GM18507 (cell line): ENCODE measurements at places on chromosomes 12 and 14.

- DNase-seq: no peak
Measured at GRCh38 chr12:28776220-28776619, 372.9 kb upstream of the FAR2 start.

DNA sequence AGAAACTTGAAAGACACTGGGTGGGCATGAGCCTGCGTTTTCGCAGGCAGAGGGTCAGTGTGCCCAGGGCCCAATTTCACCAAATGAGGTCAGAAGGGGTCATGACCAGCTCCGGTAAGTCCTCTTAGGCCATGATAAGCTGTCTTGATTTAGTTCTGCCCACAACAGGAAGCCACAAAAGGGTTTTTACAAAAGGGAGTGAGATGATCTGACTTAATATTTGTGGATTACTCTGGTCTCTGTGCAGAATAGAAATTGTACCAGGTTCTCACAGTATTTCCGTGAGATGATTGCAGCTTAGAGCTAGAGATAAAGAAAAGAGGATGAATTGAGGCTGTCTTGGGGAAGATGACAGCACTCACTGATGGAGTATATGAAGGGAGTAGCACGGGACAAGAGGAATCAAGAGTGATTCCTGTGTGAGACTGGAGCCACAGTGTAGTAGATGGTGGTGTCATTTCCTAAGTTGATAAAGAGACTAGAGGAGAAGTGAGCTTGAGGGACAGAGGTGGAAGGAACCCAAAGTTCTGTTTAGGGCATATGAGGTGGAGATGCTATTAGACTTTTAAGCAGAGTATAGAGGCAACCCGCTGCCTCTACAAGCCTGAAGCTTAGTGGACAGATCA lies 288.3 kb upstream of the AMIGO2 start:
- no peak for DNase-seq

DNA sequence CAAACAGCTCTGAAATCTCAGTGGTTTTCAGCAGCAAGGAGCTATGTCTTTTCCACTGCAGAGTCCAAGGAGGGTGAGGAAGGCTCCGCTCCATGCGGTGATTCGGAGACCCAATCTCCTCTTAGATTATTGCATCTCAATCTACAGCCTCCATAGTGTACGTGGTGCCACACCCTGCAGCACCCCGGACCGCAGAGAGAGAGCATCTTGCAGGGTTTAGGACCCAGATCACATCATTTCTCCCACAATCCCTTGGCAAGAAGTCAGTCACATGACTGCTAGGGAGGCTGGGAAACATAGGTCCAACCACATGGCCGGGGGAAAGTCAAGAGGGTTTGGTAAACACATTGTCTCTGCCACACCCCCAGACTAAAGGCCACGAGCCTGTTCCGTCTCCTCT lies 209.4 kb upstream of the TMEM132C start:
- DNase-seq: no peak

- DNase-seq: no peak
Measured at GRCh38 chr14:55724736-55725135, 144.7 kb downstream of the KTN1 start.

- DNase-seq: no peak
Measured at GRCh38 chr12:113260127-113260526, 38.9 kb downstream of the TPCN1 start.

GRCh38 chr12:72673853-72674252 lies 401.7 kb downstream of the TRHDE start:
- DNase-seq: no peak

GRCh38 chr12:107525063-107525718 lies 160.4 kb upstream of the PWP1 start:
- DNase-seq: no peak
